Activated T-helper 2 cell treated with anti-CD3 and anti-CD28 coated beads, Interferon-gamma antibody, Interleukin-2, Interleukin-4, amounts not matched to agents 10 μg/mL and 5 μg/mL and 100 μg/mL, durations not matched to agents 14 hours and 24 hours and 36 hours (primary cell): ENCODE measurements at places on chromosomes 3 and 15. TPM values are rescaled to one million over a fixed set of nuclear protein-coding genes. Genes with fewer than 3 reads are reported as not detected.

Gene SLC27A2
- total RNA-seq, result 99.5 TPM in 2 replicates

Gene EXD1
- total RNA-seq, result not detected in 2 replicates

Gene TRH
- total RNA-seq, result not detected in 2 replicates

GRCh38 chr3:179735321-179735720 is 82.5 kb downstream of the USP13 start:
- peaks cover 7% of the 10 kb centered on the region for H3K4me1 ChIP-seq
- H3K36me3 ChIP-seq, result peaks cover 7% of the 10 kb centered on the region
- no peak overlapping the region for H3K27ac ChIP-seq
- no peak for DNase-seq
- no peak overlapping the region for H3K4me3 ChIP-seq
- no peaks in the 10 kb centered on the region for H3K27me3 ChIP-seq

- no peaks in the 10 kb centered on the region for H3K27me3 ChIP-seq
- no peaks in the 10 kb centered on the region for H3K4me1 ChIP-seq
- H3K36me3 ChIP-seq, result no peaks in the 10 kb centered on the region
- H3K4me3 ChIP-seq, result no peak overlapping the region
- no peak overlapping the region for H3K27ac ChIP-seq
Measured at GRCh38 chr3:67712259-67712658, 57.8 kb upstream of the SUCLG2 start.

GRCh38 chr3:158405507-158405906 is 165.5 kb upstream of the MLF1 start:
- no peak overlapping the region for H3K27ac ChIP-seq
- no peak for DNase-seq
- no peaks in the 10 kb centered on the region for H3K4me1 ChIP-seq
- no peak overlapping the region for H3K4me3 ChIP-seq
- no peaks in the 10 kb centered on the region for H3K27me3 ChIP-seq

Gene PTPRG
- total RNA-seq, result 5.1 and 5.3 TPM in 2 replicates
